PC-9 (cell line): ENCODE measurements at places on chromosomes 5 and 9.
A peak's percentile ranks its signal among the peaks of the same experiment; 100 is the strongest.

DNA sequence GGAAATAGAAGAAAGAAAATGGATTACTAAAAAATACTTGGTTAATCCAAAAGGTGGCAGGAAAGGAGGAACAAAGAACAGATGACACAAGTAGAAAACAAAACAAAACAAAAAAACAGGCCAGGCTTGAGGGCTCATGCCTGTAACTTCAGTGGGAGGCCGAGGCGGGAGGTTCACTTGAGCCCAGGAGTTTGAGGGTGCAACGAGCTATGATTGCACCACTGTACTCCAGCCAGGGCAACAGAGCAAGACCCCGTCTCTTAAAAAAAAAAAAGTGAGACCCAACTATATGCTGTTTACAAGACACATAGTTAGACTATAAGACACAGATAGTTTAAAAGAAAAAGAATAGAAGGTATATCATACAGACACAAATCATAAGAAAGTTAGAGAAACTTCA lies 59.5 kb downstream of the AK8 start:
- DNase-seq: no peak

- DNase-seq: no peak
These were observed 24.6 kb upstream of the LRRC14B start for GRCh38 chr5:166441-167372.

DNA sequence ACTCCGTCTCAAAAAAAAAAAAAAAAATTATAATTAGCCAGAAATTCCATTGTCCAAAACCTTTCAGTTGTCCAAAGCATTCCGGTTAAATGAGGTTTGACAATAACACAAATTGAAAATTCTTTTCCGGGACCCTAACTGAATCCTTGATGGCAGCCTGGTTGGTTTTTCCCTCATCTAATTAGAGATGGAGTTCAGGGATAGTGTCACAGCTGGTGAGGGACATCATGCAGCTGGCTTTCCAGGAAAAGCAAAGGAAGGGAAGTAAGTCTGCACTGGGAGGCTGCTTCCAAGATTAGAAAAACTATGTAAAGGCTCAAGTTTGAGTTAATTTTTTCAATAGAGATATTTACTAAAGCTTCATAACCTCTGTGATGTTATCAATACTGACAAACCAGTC lies 195.4 kb downstream of the ADAMTS12 start:
- no peak for DNase-seq

GRCh38 chr9:99931155-99931840 lies 24.8 kb downstream of the STX17 start:
- DNase-seq: no peak

- peak; percentile 95 for DNase-seq
These were observed 18.7 kb downstream of the KCNIP1 start for GRCh38 chr5:170522211-170523141.

- no peak for DNase-seq
These were observed 3.3 kb downstream of the TMEM268 start for GRCh38 chr9:114614373-114614772.

DNA sequence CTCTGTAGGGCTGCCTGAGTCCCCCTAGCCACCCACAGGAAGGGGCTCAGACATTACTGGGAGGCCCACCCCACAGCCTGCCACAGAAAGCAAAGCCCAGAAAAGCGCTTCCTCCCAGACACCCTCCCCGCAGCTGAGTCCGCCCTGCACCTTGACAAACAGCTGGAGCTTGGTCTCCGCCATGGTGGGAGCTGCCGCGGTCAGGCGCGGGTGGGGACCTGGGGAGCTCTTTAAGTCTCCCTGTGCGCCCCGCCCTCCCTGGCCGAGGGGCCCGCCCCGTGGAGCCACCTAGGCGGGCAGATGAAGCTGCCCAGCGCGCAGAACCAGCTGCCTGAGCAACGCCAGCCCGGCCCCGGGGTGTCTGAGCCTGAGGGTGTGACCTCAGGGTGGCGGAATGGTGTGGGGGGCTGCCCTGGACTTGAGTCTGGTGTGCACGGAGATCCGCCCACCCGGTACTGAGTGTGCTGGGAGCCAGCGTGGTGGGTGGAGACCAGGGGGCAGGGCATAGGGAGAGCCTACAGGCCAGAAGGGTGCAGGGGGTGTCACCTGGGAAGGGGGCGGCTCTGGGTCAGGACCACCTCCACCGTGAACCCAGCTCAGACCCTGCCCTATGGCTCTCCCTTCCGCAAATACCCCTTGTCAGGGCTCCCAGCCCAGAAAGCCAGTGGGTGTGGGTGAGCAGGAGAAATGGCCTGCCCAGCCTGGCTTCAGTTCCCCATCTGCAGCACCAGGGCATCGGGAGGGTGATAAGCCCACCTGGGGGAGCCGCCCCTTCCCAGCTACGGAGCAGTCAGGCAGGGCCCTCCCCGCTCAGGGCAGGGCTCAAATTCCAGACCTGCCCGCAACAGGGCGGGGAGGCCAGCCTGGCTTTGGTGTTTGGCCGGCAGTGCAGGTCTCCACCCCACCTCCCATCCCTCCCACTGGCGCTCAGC lies at the start of gene CLIC3:
CLIC3 (minus strand) TSS at position 208 of the 932 bp plus-strand sequence; CDS start at position 183, 25 bp downstream.
- peak; percentile 95 for DNase-seq

DNA sequence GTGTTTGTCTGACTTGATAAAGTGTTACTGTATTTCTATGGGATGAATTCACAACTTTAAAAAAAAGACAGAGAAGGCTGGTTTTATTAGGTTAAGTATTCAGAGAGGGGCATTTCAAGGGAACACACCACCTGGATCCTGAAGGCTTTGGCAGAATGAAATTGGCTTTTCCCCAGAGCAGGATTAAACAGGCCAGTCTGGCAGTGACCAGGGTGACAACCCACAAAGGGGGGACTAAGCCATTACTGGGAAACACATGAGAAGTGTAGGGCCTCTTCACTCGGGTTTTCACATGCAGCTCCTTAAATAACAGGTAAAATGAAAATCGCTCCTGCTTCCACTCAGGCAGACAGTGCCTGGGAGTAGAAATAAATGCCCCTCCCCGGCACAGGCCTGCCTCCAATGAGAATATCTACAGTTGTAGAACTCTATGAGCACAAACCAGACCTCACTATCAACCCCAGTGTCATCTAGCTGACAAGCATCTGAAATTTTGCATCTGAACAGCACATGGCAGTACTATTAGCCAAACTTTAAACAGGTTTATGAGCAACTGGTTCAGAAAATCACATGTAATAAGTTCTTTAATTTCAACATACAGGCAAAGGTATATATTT lies 85.8 kb downstream of the LHFPL2 start:
- DNase-seq: no peak

- no peak for DNase-seq
These were observed 94.1 kb downstream of the NFIB start for GRCh38 chr9:14219850-14220249.

GRCh38 chr5:120139039-120139438 lies 325.1 kb upstream of the PRR16 start:
- DNase-seq: peak; percentile 85

GRCh38 chr5:169650701-169651331 lies 13.7 kb downstream of the DOCK2 start:
- DNase-seq: no peak

GRCh38 chr5:62132276-62132675 lies 173.7 kb upstream of the KIF2A start:
- DNase-seq: no peak

DNA sequence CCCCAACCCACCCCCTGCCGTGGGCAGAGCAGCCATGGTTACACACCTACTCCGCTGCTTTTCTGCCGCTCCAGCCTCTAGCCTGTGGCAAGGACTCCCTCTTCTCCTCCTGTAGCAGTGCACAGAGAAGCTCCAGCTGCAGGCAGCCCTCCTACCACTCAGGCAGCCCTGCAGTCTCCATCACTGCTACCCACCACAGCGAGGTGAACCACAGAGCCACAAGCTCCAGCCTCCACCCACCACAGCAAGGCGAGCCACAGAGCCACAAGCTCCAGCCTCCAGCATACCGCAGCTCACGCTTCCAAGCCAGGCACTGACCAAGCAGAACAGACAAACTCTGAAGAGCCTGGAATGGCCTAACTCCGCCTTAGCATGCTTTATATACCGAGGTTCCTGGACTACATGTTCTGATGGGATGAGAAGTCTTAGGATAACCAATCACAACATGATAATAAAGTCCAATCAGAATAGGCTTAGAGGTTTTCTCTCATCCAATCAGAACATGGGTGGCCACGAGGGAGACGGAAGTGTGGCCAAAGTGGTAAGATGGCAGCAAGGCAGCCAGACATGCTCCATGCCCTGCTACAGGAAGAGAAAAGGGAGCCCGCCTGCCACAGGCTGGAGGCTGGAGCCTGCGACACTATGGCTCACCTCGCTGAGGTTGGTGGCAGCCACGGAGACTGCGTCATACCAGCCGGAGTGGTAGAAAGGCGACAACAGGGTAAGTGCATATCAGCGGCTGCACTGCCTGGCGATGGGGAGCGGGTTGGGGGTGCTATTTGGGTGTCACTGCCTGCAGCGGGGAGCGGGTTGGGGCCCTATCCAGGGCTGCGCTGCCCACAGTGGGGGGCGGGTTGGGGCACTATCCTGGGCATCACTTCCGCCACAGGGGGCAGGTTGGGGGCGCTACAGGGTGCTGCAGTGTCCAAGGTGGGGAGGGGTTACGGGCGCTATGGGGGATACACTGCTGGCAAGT lies 75.8 kb upstream of the PCAT7 start:
- DNase-seq: no peak

GRCh38 chr5:146560205-146560812 lies 44.3 kb upstream of the GPR151 start:
- DNase-seq: no peak

- DNase-seq: no peak
These were observed 37.1 kb downstream of the PRDM6 start for GRCh38 chr5:123125962-123126732.

GRCh38 chr9:38071470-38072134 lies 2.6 kb upstream of the SHB start:
- no peak for DNase-seq

DNA sequence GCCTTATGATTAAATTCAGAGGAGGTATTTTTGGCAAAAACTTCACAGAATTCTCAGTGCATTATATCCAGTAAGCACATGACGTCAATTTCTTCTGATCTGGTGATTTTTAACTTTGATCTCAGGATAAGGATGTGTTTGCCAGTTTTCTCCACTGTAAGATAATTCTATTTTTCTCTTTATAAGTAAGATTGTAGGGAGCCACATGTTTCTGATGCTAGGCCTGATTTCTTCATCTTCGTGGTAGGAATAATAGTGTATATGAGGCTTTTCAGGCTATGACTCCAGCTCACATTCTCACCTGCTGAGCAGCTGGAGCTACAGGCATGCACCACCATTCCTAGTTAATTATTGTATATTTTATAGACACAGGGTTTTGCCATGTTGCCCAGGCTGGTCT lies 32.1 kb upstream of the LMNB1 start:
- no peak for DNase-seq

DNA sequence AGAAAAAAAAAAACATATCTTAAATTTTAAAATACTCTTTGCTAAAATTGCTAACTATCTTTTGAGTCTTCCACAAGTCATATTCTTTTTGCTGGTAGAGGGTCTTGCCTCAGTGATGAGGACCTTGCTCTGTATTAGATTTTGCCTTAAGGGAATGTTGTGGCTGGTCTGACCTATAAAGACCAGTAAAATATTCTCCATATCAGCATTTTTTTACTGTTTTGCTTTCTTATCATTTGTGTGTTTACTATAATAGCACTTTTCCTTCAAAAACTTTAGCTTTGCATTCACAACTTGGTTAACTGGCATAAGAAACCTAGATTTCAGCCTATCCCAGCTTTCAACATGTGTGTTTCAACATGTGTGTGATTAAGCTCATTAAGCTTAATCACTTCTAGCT lies 224.7 kb upstream of the CDH18 start:
- DNase-seq: no peak

DNA sequence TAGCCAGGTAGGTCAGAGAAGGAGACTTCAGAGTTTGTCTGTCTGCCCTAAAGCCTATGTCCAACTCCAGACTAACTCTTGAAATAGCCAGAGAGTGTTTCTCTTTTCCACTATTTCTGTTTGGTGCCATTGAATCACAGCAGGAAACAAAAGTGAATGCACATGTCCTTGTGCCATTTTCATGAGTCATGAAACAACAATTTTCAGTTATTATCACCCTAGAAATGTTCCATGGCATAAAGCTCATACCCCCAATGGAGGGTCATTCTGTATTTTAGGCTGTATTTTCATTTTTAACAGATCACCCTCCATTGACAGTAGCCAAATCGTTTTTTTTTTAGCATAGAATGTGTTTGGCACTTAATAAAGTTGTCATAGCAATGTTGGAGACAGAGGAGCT lies 124.7 kb downstream of the PAPPA start:
- no peak for DNase-seq
